Common myeloid progenitor, CD34-positive (primary cell): ENCODE measurements at places on chromosomes 12 and 14.

DNA sequence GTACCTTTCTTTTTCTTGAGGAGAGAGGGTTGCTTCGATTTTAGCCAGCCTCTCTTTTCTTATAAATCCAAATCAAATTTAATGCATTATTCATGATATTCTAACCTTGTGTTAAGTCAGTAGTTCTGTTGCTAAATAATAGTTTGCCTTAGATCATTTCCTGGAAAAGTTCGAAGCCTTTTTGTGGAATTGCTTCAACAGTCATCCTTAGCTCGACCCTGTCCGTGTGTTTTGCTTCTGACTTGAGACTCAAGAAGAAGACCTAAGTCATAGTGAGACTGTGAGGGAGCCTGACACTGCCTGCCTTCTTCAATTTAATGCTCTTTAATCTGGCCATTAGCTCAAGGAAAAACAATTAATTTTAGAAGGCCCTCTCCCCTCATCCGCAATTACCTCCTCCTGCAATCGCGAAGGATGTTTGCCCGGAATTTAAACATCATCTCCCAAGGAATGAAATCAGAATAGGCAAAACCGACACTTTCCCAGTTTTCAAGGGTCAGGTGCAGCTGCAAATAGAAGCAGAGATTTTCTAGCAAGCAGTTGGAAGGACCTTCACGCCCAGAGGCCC lies 453 bp upstream of the SLC4A8 start:
- DNase-seq: no peak

- no peak for DNase-seq
Measured at GRCh38 chr12:23891115-23891514, 58.4 kb downstream of the SOX5 start.

- no peak for DNase-seq
Measured at GRCh38 chr14:54638135-54638446, 71.2 kb downstream of the SAMD4A start.

GRCh38 chr14:102645746-102646440 lies 53.4 kb downstream of the RCOR1 start:
- DNase-seq: peak; percentile 56

DNA sequence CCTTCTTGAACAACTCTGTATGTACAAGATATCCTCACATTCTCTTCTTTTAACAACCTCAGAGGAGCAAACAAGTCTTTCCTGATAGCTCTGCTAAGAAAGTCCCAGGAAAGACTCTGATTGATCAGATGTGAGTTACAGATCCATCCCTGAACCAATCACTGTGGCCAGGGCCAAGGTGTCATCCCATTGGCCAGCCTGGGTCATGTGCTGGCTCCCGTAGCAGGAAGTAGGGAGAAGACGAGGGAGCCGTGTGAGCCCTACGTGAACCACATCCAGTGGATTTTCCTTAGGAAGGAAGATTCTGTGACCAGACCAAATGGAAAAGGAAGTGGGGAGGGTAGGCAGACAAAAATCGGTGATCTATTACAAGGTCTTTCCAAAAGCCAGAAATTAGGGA lies 5.6 kb downstream of the P2RX7 start:
- no peak for DNase-seq

DNA sequence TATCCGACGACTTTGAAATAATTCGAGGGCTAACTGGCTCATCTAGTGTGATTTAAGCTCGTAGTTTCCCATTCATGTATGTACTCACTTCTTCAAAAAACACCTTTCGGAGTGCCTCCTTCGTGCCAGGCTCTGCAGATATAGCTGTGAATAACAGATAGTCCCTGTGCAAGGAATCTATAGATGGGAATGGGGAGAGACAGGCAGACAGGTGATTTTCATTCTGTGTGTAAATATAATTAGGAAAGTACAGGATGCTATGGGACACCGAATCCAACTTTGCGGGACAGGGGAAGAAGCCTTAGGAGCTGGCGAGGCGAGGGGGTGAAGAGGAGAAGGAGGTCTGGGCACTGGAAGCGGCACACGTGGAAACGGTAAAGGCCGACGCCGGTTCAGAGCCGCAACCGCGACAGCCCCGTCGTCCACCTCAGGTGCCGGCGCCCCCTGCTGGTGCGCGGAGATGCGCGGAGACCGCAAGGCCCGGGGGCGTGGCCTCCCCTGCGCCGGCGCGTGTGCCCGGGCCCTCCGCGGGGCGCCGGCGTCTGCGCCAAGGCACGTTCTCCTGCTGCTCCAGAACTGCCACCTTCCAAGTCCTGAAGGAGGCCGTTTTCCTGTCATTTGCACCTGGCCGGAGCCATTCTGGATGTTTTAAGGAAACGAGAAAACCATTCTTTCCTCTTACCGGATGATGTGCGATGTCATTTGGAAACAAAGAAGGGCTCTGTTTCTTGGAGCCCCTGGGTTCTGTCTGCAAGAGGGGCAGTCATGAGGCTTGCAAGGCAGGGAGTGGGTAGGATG lies 18.0 kb upstream of the CACNA1C start:
- peak; percentile 88 for DNase-seq

GRCh38 chr14:75748336-75748735 lies 87.3 kb downstream of the TTLL5 start:
- no peak for DNase-seq

- DNase-seq: peak; percentile 56
Measured at GRCh38 chr12:130041983-130042812, 120.1 kb upstream of the FZD10 start.

- peak; percentile 19 for DNase-seq
Measured at GRCh38 chr14:39185256-39186049, 10.4 kb downstream of the PNN start.

GRCh38 chr14:61898568-61898967 lies 136.3 kb downstream of the SNAPC1 start:
- no peak for DNase-seq

GRCh38 chr12:75882421-75882820 lies 149.2 kb downstream of the PHLDA1 start:
- DNase-seq: no peak

DNA sequence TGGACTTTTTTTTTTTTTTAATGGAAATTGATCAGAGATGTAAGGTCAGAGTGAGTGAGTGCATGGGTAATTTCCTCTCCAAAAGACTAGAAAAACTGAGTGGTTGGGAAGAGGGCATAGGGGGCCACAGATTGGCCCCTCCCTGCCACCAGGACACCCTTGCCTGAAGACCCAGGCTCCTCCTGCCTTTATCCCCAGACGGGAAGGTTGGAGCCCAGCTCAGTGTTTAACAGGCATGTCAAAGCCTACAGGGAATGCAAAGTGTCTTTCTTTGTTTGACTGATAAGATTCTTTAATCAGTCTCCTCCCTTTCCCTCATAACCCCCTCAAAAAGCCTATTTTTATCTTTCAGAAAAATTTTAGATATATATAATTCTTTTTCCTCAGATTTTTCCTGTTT lies 50.3 kb downstream of the IRAK3 start:
- no peak for DNase-seq

- peak; percentile 69 for DNase-seq
Measured at GRCh38 chr14:90301668-90302090, 30.1 kb downstream of the NRDE2 start.

DNA sequence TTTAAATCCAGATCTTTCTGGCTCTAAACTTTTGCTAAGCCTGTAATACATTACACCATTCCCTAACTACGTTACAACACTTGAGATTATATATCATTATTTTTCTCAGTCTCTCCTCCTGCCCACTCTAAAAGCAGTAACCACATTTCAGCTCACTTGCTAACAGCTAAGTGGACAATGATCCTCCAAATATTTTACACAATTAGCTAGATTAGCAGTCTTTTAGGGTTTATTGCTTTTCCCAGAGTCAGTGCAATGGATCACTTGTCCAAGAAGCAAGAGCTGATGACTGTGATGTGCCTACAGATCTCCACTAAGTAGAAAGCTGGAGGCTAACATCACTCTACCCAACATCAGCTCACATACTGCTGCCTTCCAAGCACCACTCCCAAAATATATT lies 17.6 kb downstream of the CPNE8 start:
- no peak for DNase-seq

GRCh38 chr14:97707603-97708002 lies 910.4 kb downstream of the VRK1 start:
- peak; percentile 84 for DNase-seq

DNA sequence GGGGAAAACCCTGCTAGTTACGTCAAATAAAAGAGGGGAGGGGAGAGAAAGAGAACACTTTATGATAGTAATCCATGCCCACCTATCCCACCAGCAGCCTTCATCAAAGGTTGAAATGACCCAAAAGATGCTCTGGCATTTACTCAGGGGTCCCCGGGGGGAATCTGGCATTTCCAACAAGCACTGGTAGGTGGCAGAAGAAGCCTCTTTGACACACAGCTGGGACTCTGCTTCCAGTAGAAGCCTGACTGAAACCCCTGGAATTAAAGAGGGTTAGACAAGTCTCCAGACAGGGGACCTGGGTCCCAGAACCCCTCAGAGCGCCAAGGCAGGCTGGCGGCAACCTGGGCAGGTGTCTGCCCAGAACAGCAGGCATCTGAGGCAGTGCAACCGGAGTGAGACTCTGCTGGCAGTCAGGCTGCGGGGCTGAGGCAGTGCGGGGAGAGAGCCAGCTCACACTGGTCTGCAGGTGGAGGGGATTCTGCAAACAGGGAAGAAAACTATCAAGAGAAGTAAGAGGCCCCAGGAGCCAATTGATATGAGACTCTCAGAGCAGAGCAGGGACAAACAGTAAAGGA lies 85.0 kb upstream of the CAPRIN2 start:
- no peak for DNase-seq

DNA sequence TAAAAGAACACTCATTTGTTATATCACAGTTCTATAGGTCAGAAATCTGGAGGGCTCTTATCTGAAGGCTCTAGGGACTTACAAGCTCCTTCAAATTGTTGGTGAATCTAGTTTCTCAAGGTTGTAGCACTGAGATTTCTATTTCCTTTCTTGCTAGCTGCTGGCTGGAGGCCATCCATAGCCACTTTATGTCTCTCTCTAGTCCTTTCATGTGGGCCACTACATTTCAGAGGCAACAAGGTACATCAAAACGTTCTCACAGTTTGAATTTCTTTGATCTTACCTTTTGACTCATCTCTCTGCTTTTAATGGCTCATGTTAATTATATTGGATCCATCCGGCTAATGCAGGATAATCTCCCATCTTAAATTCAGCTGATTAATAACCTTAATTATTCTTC lies 286.8 kb downstream of the DIO2 start:
- no peak for DNase-seq

DNA sequence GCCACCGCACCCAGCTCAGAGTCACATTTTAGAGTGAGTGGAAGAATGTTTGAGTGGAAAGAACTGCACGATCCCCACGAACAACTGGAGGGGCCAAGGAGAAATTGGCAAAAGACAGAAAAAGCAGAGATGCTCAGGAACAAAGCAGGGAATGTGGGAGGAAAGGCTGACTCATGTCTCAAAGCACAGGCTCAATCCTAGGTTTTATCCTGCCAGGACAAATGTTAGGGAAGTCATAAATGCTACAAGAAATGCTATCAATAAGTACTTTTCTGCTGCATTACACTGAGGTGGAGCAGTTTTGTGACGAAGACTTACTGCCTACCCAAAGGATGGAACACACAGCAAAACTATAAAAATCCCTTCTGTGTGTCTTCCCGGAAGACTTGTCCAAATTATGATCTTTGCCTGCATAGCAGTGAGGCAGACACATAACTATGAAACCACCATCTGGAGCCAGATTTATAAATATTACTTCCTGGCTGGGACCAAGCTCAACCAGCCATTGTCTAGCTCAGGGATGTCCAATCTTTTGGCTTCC lies 26.7 kb downstream of the NIN start:
- no peak for DNase-seq

DNA sequence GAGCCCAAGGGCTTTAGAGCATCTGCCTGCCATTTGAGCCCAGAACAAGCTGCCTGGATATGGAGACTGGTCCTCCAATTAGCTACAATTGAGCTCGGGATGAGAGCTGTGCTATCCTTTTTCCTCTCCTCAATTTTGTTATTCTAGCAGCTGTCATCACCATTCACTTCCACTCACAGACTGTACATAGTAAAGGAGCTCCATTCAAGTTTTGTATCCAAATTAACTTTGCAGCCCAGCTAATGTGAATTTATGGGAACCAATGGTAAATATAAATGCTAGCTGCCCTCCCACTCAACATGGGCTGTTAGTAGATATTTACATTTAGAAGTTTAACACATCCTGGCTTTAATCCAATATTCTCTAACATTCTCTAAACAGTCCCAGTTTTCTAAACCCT lies 44.6 kb downstream of the BMP4 start:
- DNase-seq: no peak

GRCh38 chr14:86221000-86221399 lies 691.1 kb downstream of the FLRT2 start:
- DNase-seq: no peak

- DNase-seq: no peak
Measured at GRCh38 chr14:53979747-53980642, 23.4 kb upstream of the BMP4 start.

DNA sequence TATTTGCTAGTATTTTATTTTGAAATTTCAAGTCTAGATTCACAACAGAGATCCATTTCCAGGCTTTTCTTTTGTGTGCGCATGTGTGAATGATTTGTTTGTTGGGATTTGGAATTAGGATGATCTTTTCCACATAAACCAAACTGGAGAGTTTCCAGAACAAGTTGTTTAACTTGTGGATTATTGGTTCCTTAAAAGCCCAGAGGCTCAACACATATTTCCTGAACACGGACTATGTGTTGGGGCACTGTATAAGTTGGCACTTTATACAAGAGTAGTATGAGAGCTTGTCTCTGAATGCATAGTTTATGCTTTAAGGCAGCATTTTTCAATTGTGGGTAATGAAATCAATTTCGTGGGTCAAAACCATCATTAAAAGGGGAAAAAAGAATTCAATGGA lies 67.3 kb upstream of the FUT8 start:
- DNase-seq: no peak

GRCh38 chr12:122793685-122794106 lies 19.3 kb downstream of the CCDC62 start:
- DNase-seq: peak; percentile 86

- no peak for DNase-seq
Measured at GRCh38 chr12:73589220-73589619, 948.4 kb upstream of the ATXN7L3B start.

- DNase-seq: no peak
Measured at GRCh38 chr14:36346052-36346451, 25.6 kb upstream of the MBIP start.

- DNase-seq: no peak
Measured at GRCh38 chr14:104642540-104642868, 37.9 kb upstream of the TMEM179 start.
